Fibroblast of skin of abdomen (primary cell): ENCODE measurements at places on chromosomes 3 and 15.
A peak's percentile ranks its signal among the peaks of the same experiment; 100 is the strongest.

- no peak for DNase-seq
Observed at GRCh38 chr15:79427781-79428598, 4.1 kb upstream of the MINAR1 start.

DNA sequence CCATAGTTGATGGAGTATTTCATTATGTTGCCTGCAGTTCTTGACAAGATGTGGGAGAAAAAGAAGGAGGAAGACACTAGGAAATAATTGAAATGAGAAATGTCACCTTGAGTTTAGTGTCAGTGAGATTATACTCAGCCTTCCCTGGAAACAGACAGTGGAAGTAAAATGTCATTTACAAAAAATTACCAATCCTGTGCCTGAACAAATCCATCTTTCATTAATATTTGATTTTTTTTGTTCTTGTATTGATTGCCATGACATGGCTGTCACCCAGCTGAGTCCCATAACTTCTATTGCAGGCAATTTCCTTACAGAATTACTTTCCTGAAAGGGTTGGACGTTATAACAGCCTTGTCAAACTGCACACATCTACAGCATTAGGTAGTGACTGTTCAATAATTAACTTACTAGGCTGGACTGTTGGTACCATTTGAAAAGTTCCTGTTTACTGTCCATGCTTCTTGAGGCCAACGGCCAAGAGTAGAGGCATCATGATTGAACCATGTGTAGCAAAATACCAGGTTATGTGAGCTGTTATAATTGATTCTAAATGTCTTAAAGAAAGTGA lies 572.2 kb upstream of the LMCD1 start:
- DNase-seq = no peak

GRCh38 chr15:36183201-36183600 lies 396.2 kb upstream of the CDIN1 start:
- no peak for DNase-seq

DNA sequence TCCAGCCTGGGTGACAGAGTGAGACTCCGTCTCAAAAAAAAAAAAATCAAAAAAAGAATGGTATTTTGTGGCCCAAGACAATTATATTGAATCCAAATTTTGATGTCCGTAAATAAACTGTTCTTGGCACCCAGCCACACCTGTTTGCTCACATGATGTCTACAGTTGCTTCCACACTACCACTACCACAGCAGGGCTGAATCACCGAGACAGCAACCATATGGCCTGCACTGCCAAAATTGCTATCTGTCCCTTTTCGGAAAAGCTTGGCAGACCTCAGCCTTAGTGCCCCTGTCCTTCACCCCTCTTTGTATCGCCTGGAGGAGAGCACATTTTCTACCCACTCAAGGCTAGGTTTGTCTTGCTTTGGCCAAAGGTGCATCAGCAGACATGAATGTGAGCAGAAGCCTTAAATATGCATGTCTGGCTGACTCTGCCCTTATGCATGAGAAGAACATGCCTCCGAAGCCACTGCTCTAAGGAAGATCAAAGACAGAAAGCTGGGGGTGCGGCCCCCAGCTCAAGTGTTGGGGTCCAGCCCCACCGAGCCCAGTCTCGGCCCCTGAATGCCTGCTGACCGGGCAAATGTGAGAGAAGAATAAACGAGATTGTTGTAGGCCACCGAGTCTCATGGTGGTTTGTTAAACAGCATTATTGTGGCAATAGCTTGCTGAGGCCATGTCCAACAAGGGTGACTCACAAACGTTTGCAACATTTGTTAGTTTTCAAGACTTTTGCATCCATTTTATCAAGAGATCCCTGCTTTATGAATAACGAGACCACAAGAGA lies 108.1 kb downstream of the TPRA1 start:
- DNase-seq = peak; percentile 8

DNA sequence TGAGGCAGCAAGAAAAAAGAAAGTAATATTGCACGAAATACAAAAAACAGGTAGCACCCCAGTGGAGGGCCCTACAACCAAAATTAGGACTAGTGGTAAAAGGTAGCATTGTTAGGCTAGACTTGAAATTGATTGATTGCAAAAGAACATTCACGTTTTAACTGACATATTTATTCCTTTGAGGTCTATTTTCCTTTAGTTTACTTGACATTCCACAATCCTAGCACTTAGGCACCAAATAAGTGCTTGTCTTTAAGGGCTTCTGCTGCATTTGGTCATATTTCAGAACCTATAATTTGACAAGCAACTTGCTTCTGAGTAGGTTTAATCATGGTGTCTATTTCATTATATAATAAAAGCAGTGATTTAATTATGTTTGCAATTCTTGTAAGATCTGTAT lies 642.7 kb upstream of the AGTR1 start:
- no peak for DNase-seq

DNA sequence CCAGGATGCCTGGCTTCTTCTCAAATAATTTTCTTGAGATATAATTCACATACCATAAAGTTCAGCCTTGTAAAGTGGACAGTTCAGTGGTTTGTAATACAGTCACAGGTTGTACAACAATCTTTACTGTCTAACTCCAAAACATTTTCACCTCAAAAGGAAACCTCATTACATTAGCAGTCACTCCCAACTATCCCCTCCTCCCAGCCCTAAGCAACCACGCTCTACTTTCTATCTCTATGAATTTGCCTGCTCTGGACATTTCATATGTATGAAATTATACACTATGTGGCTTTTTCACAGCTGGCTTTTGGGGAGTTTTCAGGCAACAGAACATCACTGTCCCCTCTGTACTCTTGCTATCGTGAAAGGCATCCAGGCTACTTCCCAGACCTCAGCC lies 17.5 kb downstream of the TGM5 start:
- peak; percentile 2 for DNase-seq

DNA sequence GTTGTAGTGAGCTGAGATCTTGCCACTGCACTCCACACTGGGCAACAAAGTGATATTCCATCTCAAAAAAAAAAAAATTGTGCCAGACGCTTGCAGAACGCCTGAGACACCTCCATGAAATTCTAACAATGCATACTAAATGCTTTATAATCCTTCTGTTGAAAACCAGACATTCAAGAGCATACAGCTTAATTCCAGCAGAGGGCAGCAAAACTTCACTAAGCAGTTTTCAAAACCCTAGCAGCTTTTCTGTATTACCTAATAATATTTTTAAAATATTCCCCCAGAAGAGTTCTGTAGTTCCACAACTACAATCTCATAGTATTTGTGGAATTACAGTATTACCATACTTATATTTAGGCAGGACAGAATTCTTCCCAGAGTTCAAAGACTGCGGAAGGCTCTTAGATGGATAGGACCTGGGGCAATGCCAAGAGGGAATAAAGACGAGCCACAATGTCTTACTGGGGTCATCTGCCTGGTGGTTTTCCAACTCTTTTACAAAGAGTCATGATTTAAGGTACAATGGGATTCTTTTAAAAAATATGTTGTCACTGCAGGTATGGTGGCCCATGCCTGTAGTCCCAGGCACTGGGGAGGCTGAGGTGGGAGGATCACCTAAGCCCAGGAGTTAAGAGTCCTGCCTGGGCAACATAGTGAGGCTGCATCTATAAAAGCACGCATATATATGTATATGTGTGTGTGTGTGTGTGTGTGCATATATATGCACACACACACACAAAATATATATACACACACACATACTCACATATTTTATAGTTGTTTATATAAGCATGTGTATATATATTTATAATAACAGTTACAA lies 19.6 kb upstream of the TASOR start:
- peak; percentile 67 for DNase-seq

DNA sequence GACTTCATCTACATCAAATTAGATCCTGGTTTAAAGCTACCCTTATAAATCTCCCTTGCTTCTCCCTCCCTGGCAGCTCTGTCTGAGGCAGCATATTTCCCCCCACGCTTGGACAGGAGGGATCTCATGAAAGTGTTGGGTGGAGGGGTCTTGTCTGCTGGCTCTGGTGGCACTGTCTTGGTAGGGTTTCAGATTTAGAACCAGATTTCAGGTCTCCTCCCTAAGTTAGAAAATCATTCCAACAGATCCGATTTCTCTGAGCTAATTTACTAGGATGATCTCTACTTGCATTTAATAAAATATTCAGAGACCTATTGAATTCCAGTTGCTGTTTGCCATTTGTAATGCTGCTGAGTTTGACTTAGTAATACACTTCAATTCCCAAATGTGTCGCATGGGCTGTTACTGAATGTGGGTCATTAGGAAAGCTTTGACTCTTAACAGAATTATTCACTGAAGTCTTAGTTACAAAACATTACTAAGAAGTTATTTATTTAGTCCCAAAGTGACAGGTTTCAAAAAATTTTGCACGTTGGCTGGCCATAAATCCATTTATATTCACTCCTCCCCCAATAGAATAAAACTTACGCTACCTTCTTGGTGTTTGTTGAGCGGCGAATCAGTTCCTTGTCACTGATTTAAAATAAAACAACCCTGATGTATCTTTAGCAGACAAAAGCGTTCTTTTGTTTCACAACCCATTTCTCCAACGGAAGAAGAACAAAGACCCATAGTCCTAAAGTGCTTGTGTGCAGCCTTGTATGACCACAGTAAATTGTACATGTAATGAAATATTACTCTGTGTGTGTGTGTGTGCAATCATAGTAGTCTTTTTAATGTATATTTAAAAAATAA lies 84.5 kb downstream of the TRAK1 start:
- no peak for DNase-seq

DNA sequence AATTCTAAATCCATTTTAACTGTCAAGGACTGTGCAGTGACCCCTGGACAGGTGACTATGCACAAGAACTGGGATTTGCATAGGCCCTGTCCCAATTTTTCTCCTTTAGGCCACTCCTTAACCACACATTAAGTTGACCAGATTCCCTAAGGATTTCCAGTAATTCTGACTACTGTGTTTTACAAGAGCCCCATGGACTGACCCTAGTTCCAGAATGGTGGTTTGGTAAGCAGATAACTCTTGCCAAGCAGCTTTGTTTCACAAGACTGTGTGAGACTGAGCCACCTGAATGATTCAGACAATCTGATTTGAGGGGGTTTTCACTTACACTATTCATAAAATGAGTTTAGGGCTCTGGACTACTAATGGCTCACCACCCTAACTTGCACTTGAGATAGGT lies 535.8 kb downstream of the ZBBX start:
- DNase-seq = no peak

DNA sequence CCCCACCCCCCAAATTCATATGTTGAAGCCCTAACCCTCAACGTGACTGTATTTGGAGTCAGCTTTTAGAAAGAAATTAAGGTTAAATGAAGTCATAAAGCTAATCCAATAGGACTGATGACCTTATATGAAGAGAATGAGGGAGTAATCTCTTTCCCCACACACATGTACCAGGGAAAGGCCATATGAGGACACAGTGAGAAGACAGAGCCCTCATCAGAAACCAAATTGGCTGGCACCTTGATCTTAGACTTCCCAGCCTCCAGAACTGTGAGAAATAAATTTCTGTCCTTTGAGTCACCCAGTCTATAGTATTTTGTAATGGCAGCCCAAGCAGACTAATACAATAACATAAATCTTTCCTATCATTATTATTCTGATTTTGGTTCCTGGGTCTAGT lies 194.7 kb upstream of the NANOGP8 start:
- peak; percentile 82 for DNase-seq

DNA sequence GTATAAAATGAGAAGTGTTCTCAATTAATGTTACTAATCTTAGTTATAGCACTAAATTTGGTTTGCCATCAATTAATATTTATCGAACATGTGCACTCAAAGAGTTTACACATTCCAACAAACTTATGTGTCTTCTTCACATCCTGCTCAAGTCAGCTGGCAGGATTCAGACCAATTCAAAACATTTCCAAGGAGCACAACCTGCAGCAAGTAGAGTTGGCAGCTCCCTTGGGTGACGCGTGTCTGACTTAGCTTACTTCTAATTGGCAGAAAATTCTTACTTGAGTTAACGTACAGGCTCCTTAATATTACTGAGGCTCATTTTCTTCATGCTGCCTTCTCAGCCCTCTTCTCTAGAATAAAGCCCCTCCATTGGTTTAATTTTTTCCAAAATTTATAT lies 110.4 kb upstream of the PFN2 start:
- DNase-seq = peak; percentile 77

DNA sequence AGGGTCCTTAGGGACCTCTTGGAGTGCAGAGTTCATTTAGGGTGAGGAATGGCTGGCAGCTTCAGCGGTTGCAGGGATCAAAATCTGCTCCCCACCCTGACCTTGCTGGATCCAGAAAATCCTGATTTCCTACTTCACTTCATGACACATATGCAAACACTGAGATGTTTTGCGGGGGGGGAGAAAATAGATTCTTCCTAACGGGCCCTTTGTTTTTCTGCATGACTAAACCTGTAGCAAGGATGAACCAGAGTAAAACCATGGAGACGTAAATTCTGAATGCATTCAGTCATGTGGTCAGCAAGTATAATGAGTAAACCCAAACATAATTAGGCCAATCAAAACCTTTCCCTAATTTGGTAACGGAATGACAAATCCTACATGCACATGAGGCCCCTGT lies 20.0 kb upstream of the RBP1 start:
- peak; percentile 83 for DNase-seq

DNA sequence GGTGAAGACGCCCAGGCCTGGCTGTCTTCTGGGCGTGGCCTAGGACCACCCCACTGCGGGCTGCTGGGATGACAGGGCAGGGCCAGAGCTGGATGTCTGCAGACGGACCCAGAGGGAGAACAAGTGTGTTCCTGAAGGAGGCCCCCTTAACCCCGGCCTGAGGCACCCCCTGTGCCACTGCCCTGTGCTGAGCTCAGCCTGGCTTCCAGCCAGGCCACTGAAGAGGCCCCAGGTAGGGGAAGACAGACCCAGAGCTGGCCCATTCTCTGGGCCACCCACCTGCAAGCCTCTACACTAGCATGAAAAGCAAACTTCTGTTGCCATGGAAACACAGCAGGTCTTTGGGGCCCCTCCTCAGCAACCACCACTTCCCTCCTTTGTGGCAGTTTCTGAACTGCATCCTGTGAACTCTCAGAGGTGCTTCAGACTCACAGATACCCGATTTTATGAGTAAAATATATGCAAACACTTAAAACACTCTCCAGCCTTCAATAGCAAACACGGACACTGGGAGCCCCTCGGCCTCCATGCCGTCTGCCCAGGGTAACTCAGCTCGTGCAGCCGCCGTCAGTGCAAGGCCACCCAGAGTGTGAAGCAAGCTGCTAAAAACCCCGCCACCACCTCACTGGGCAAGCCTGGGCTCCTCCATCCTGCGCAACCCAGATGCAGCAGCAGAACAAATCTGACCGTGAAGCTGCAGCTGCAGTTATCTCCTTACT lies 42.5 kb downstream of the CMTM6 start:
- DNase-seq = no peak
